ENCODE measurements at places on chromosomes 7 and 10.

- no peak for DNase-seq
These were observed 214.8 kb downstream of the GLRX3 start for GRCh38 chr10:130350996-130351395.

DNA sequence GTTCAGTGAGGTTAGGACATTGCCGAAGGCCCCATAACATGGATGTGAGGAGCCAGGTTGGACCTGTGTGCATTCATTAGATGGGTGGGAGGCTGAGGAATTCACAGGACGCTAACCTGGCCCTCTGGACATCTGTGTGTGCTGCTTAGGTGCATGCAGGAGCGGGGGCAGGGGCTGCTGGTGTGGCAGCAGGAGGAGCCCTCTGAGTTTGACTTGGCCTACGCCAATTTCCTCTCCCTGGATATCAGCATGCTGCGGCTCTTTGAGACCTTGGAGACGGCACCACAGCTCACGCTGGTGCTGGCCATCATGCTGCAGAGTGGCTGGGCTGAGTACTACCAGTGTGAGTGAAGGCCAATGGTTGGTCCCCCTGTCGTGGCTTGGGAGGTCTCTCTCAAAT, 34.5 kb upstream of the MMD2 start:
- no peak for DNase-seq

DNA sequence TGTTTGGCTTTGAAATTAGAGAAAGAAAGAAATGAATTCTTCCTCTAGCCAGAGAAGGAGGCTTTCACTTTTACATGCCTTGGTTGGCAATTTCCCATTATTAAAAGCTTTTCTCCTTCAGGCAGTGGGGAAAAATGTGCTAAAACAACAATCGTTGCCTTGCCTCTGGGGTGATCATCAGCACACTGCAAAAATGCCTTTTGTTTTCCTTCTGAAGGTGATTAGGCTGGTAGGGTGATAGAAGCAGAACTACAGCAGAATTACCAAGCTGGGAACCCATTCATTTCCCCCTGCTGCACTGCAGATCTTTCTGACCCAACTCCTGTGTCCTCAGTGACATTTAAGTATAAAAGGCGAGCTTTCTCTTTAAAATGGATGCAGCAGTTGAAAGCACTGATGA, 22.2 kb downstream of the ANK3 start:
- no peak for DNase-seq

- no peak for DNase-seq
These were observed 92.2 kb downstream of the SEMA3C start for GRCh38 chr7:80826520-80827238.

GRCh38 chr7:151674161-151674920, 154.6 kb upstream of the RHEB start:
- no peak for DNase-seq

- DNase-seq: peak; percentile 13
These were observed 106.2 kb downstream of the TFEC start for GRCh38 chr7:115924411-115924810.
